Epithelial cell of prostate (primary cell): ENCODE measurements at places on chromosomes 1 and 21.

DNA sequence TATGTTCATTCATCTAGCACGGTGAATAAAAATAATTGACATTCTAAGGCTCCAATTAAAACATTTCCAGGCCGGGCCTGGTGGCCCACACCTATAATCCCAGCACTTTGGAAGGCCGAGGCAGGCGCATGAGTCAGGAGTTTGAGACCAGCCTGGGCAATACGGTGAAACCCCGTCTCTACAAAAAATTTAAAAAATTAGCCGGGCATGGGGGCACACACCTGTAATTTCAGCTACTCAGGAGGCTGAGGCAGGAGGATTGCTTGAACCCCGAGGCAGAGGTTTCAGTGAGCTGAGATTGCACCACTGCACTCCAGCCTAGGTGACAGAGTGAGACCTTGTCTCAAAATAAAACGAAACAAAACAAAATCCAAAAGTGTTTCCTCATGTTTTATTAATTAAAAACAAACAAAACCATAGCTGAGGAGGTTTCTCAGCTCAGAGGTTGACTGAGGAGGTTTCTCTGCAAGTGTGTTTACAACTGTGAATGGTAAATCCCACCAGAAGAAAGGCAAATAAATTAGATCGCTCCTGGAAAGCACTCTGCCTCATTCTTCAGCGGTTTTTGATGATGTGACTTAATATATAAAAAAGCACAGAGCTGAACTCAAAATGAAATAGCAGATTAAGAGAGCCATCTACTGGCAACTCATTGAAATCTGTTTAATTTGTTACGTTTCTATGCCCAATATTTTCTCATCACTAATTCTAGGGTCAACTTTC lies 37.7 kb upstream of the ATG4C start:
- no peak for DNase-seq

GRCh38 chr1:108955881-108956280 lies 7.4 kb downstream of the CLCC1 start:
- no peak for DNase-seq

DNA sequence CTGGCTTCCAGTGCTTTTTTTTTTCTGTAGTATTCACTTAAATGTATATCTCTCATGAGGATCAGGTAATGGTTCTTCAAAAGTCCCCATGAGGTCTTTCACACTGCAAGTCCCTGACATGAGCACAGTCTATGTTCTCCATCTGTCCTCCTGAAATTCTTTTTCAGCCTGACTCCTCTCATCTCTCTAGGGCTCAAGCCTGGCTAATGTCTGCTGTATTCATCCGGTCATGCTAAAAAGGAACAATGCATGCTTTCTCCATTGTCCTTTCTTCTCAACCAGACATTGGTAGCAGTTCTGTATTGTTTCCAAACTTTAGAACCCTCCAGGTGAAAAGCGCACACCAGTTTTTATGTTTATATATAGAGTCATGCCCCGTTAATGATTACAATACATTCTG lies 368.3 kb upstream of the OLFM3 start:
- DNase-seq, result no peak

- DNase-seq, result no peak
Observed at GRCh38 chr21:14270631-14271030, 54.7 kb downstream of the RBM11 start.

- peak; percentile 8 for DNase-seq
Observed at GRCh38 chr1:66852870-66853269, 51.8 kb upstream of the INSL5 start.
